ENCODE measurements at places on chromosomes 5 and 9.

GRCh38 chr9:84857211-84857610 is 187.7 kb downstream of the NTRK2 start:
- DNase-seq: no peak

DNA sequence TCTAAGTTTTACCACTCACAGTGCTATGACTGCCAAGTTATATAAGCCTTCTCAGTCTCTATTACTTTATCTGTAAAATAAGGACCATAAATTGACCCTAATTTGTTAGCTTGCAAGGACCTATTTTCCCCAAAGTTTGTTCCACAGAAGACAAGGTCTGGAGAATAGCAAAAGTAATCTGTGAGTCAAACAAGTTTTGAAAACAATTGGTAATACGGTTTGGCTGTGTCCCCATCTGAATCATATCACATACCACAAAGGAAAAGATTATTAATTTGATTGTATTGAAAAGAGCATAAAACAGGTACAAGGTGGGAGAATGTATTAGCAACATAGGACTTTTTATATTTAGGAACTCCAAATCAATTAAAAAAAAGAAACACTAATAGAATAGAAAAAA is 124.0 kb upstream of the TARS1 start:
- DNase-seq: no peak

DNA sequence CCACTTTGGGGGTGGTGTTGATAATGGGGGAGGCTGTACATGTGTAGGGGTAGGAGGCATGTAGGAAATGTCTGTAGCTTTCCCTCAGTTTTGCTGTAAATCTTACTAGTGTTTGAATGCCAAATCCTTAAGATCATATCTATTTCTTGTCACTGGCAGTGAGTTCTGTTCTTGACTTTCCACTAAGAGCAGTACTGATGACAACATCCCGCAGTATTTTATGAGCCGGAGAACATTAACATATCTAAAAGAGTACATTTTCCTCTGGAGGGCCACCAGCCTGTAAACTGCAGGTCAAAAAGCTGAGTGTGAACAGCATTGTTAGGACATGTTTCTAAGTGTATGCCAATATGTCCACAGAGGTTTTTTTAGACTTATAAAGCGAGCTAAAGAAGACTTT is 2.5 kb upstream of the HSPB3 start:
- no peak for DNase-seq

DNA sequence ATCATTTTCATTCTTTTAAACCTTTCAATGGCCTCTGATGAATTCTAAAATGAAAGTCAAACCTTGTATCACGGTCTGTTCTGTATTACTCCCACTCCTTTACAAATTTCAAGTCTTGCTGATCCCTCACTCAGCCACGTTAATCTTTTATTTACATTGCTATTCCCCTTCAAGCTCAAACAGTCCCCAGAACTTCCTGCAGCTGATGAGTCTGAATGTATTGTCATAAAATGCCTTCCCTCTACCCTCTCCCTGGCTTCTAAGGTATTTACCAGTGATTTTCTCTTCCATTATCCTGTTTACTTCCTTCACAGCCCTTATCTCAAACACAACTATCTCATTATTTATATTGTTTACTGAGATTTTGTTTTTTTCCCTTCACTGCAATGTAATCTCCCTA is 562.3 kb upstream of the C9orf72 start:
- no peak for DNase-seq

DNA sequence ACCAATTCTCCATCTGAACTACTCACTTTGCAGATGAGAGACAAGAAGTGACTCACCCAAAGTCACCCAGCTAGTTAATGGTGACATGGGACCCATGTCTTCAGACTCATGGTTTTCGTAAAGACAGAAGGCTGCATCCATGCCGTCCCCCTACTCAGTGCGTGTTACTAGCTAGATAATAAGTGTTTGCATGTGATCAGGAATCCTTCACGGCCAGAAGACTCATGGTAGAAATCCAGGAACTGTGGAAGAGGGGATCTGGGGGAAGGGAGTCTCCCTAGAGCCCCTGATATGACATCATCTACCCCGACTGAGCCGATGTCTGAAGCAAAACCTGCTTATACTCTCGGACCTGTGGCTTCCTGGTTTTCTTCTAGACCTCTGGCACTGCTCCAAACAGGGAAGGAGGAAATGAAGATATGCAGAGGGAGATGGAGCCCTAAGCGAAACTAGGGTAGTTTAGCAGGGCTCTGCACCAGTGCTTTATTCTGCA is 3.3 kb downstream of the RNF183 start:
- DNase-seq: no peak

DNA sequence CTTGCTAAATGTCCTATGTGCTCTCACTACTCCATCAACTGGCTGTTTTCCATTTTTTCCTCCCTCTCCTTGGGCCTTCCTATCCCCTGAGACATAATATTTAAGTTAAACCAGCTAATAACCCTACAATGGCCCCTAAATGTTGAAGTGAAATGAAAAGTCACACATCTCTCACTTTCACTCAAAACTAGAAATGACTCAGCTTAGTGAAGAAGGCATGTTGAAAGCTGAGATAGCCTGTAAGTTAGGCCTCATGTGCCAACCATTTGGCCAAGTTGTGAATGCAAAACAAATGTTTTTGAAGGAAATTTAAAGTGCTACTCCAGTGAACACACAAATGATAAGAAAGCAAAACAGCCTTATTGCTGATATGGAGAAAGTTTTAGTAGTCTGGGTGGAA is 48.8 kb upstream of the CDH10 start:
- DNase-seq: no peak

GRCh38 chr5:93911609-93912008 is 170.2 kb upstream of the POU5F2 start:
- no peak for DNase-seq

GRCh38 chr5:139671096-139671841 is 23.1 kb downstream of the CXXC5 start:
- DNase-seq: peak; percentile 76

DNA sequence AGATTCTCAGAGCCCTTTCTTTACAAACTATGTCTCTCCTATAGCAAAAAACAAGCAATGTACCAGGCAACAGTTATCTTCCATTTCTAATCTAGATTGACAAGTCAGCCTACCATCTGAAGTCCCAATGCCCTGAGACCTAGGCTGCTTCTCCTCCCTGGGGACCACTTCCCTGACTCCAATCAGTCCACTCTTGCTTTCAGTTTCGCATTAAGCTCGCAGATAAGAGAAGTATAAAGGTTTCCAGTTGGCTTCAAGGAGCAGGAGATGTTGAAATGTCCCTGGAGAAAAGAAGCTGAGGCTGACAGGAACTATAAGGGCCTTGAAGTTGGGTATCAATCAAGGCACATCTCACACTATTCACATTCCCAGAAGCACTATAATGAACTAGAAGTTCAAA is 32.3 kb downstream of the ERP44 start:
- peak; percentile 18 for DNase-seq

Measured in COLO829 (cell line).